ENCODE measurements at places on chromosomes 16 and 17.

- no peak for DNase-seq
Measured at GRCh38 chr16:66491716-66492064, 58.2 kb downstream of the TK2 start.

GRCh38 chr17:78185981-78186691 lies 716 bp downstream of the TK1 start:
- DNase-seq: peak; percentile 56

- peak; percentile 13 for DNase-seq
Measured at GRCh38 chr17:78781104-78781892, 775 bp downstream of the CYTH1 start.

- DNase-seq: no peak
Measured at GRCh38 chr17:72466199-72466598, 345.4 kb downstream of the SOX9 start.

DNA sequence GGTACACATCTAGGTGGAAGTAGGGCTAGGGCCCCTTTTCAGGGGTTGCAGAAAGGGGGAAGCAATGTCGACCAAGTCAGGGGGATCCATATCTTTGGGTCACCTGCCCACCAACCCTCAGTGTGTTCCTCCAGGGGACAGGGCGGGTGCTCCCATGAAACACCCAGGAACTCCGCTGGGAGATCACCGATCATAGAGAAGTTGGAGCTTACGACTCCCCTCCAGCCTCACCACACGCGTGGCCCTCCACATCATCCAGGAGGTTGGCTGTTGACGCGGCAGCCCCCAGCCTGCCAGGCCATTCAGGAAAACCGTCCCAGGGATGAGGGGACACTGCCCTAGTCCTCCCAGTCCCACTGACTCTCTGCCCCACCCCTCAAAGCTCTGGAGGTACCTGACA lies 17.3 kb upstream of the MRPS23 start:
- DNase-seq: no peak

GRCh38 chr16:11386791-11387546 lies 41.7 kb downstream of the RMI2 start:
- DNase-seq: no peak

- no peak for DNase-seq
Measured at GRCh38 chr17:2156666-2157065, 101.8 kb downstream of the HIC1 start.

DNA sequence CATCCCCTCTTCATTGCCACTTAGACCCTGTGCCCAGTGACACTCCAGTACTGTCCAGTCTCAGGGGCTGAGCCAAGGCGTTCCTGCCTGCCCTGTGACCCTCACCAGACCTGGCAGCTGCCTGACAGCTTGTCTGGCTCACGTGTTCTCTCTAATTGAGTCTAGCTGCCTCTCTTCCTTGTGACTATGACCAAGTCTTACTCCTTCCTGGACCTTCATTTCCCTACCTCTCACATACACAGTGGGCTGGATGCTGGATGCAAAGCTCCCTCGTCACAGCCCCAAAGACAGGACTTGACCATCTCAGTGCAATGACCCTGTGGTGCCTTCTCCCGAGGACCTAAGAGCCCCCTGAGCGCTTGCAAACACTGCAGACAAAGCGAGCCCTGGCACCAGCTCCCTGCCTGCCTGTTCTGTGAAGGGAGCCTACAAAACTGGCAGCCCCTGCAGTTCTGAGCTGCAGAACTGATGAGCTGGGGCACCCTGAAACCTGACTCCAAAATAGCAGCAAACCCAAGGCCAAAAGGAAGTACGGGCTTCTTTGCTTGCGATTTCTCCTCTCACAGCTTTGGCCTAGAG lies 1.7 kb downstream of the DEXI start:
- DNase-seq: no peak

GRCh38 chr17:73485130-73485529 lies 159.1 kb downstream of the SDK2 start:
- peak; percentile 3 for DNase-seq

DNA sequence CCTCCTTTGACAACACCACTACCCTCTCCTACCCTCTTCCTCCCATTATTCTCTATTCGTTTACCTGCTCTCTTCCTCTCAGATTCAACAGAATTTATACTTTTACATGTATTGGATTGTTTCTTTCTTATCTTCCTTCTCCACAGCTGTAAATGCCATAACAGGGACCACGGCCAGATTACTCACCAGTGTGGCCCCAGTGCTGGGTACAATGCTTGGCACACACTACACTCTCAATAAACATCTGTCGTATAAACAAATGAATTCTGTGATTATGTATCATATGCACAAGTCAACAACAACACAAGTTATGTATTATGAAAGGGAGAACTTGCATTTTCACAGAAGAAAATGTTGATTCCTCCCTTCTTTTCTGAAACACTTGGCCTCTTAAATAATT lies 20.0 kb downstream of the AARSD1 start:
- no peak for DNase-seq

DNA sequence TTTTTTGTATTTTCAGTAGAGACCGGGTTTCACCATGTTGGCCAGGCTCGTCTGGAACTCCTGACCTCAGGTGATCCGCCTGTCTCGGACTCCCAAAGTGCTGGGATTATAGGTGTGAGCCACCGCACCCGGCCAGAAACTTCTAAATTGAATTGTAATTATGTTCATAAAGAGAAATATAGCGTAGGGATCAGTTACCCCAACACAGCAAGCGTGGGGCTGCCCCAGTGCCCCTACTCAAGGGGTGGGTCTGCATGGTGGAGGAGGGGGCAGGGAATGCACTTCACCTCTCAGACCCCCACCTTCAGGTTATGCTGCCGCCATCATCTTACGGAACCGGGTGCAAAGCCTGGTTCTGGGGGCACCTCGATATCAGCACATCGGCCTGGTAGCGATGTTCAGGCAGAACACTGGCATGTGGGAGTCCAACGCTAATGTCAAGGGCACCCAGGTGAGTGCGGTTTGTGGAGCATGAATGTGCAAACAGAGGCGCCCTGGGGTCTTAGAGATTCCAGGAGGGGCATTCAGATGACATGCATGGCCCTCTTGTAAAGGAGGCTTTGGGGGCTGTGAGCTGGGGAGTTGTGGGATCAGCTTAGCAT lies 18.0 kb downstream of the ITGAM start:
- no peak for DNase-seq

DNA sequence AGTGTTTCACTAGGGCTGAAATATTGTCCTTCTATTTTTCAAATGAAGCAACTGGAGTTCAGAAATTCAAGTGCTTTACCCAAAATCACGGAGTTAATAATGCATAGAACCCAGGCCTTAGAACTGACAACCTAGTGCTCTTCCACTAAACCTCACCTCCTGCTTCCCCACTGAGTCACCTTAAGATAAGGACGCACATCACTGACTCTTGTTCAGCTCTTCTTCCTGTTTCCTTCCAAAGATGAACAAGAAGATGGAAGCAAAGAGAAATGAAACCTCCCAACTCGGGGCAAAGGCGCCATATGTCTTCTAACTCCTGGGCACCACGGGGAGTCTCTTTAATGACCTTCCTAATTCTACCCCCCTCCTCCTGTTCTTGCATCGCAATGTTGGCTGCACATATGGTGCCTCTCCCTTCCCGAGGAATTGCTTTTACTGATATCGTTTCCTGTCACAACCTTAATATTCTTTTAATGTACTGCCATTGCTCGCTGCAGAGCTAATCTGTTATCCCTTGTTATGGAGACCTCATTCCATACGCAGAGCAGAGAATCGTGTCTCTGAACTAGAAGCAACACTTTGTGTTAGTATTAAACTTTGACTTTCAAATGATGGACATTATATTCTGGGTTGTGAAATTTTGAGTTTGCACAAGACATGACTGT lies 591.4 kb downstream of the TMEM114 start:
- no peak for DNase-seq

GRCh38 chr16:24538756-24539294 lies 541 bp upstream of the RBBP6 start:
- peak; percentile 84 for DNase-seq

DNA sequence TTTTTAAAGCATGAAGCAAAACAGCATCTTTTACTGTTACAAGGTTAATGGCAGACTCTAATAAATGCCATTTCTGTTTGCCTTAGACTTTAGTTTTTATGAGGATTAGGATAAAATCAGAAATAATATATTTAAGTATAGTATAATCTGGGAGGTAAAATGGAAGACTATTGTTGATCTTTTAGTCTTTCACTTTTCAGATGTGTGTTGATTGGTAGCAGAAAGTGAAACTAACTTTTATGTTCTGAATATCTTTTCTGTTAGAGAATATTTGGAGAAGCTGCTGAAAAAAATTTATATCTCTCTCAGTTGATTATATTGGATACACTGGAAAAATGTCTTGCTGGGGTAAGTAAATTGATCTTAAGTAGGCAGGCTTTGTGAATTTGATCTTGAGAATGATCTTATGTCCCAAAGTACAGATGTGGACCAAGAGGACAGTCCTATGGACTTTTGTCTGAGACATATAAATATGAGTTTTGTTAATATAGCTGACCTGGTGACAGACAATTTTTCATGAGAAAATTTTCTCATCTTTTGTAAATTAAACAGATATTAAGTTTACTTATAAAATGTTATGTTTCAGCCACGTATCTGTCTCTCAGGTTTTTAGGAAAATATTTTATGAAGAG lies 64.1 kb downstream of the NF1 start:
- DNase-seq: no peak

GRCh38 chr16:71630808-71631207 lies 4.8 kb downstream of the MARVELD3 start:
- no peak for DNase-seq

- DNase-seq: no peak
Measured at GRCh38 chr17:3729881-3730280, 6.2 kb downstream of the HASPIN start.

DNA sequence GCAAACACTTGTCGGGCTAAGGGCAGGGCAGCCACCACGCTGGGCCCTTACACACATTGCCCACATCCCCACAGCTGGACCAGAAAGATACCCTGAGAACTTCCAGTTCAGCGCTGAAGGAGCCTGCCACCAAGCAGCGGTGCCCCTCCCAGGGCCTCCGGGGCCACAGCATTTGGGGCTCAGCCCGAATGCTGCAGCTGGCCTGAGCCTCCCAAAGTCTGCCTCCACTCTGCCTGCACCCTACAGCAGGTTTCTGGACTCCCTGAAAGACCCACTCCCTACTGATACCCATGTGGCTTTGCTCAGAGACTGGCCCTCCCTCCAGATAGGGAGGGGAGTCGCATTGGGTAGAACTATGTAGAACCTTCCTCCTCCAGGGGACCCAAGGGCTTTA lies 1.5 kb downstream of the MCRIP1 start:
- DNase-seq: no peak

- no peak for DNase-seq
Measured at GRCh38 chr17:34598161-34598776, 18.9 kb downstream of the TMEM132E start.

- no peak for DNase-seq
Measured at GRCh38 chr16:15604460-15605440, 38.2 kb downstream of the MARF1 start.

DNA sequence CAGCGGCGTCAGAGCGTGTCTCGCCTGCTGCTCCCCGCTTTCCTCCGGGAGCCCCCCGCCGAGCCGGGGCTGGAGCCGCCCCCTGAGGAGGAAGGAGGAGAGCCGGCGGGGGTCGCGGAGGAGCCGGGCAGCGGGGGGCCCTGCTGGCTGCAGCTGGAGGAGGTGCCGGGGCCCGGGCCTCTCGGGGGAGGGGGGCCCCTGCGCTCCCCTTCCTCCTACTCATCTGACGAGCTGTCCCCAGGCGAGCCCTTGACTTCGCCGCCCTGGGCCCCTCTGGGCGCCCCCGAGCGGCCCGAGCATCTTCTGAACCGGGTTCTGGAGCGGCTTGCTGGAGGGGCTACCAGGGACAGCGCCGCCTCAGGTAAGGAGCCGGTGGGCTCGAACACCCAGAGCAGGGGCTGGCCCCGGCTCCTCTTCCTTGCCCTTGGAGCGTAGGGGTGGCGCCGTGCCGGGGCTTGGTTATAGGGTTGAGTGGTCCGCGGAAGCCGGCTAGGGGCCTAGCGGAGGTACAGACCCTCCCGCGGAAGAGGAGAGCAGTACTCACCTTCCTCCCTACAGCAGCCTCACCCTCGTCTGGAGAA lies 841 bp downstream of the RAPGEFL1 start:
- no peak for DNase-seq

GRCh38 chr17:30212750-30213149 lies 22.7 kb downstream of the SLC6A4 start:
- DNase-seq: no peak

- no peak for DNase-seq
Measured at GRCh38 chr16:2359919-2360318, 19.4 kb upstream of the ABCA3 start.

DNA sequence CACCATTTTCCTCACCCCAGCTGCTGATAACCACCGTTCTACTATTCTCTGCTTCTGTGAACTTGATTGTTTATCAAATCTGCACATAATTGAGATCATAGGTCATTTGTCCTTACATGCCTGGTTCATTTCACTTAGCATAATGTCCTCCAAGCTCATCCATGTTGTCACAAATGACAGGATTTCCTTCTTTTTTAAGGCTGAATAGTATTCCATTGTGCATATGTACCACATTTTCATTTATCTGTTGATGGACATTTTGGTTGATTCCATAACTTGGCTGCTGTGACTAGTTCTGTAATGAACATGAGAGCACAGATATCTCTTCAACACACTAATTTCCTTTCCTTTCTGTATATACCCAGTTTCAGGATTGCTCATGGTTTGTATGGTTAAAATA lies 225.3 kb upstream of the TBX2 start:
- DNase-seq: no peak

- peak; percentile 47 for DNase-seq
Measured at GRCh38 chr17:2025220-2025621, at the start of gene RTN4RL1. TSS of gene RTN4RL1 (minus strand) at chr17:2025334. CDS start at chr17:2024865, 469 bp downstream.

DNA sequence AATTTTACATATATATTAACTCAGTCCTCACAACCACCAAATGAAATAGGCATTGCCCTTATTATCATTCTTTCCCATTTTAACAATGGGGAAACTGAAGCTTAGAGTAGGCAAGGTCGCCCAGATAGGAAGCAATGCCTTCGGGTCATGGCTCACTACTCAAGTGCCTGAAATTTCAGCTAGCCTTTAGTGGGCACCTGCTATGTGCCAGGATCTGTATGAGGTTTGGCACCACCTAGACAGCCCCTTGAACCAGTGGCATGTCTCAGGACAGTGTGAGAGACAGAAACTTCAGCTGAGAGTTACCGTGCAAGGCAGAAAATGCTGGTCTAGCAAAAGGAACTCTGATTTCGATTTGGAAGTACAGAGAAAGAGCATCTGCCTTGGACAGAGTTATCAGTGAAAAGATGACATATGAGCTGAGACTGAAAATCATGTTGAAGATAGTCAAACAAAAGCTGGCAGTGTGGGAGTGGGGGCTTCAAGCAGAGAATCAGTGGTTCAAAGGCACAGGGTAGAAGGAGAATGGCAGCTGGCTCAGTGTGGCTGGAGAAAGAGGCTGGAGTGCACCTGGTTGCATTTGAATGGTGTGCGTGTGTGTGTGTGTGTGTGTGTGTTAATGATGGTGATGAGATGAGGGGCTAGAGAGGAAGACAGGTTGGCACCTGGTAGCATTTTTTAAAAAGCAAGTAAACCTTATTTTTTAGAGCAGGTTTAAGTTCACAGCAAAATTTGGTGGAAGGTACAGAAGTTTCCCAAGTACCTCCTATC lies 29.1 kb downstream of the CDH13 start:
- no peak for DNase-seq
